Amniotic stem cell (primary cell): ENCODE measurements at places on chromosomes 13 and 19.

DNA sequence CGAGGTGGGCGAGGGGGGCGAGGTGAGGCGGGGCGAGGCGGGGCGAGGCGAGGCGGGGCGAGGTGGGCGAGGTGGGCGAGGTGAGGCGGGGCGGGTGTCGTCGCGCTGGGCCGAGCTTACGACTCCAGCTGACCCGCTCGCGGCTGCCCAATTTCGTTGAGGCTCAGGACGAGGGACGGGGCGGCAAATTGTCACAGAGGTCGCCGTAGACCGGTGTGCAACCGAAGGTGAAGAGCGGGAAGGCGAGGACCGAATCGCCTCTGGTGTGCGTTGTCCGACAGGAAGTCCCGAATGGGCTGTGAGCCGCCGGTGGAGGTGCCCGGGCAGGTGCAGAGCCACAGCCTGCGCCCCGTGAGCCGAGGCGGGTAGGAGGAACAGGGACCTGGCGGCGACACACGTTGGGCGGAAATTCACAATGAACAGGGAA lies at the start of gene LACC1:
LACC1 (plus strand) TSS at position 150 of the 427 bp plus-strand sequence. CDS start 1,082 bp downstream, outside the sequence.
- DNase-seq = no peak

DNA sequence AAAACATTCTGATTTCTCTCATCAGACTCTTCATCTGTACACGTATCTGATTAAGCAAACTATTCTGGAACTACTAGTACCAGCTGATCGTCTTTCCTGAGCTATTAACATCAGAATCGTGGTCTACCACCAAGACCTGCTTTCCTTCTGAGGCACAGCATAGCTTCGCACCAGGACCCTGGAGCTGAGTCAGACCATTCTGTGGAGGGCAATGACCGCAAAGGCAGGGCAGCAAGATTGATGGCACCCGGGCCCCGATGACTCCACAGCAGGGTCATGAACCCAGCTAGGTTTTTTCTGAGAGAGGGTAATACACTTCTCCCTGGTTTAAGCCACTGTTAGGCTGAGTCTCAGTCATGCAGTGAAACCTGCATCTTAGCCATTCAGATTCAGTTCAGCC lies 158.7 kb upstream of the GPR12 start:
- DNase-seq = no peak

DNA sequence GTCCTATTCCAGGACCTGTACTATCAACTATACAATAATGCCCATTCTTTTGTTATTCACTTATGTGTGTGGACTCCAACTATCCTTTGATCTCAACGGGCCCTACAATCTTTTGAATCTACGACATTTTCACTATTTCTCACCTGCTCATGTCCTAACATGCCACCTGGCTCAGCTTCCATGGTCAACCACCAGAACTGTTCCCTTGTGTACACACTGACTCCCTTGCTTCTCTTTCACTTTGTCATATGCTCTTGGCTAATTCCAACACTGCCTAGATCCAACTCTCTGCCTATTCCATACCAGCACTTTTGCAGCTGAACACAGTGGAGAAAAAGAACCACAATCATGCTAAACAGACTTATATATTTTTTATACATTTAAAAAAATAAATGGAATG lies 53.1 kb downstream of the MICU2 start:
- DNase-seq = no peak

- DNase-seq = no peak
Measured at GRCh38 chr19:51219307-51219706, 5.6 kb upstream of the CD33 start.

- DNase-seq = no peak
Measured at GRCh38 chr19:17725422-17726078, 6.3 kb downstream of the MAP1S start.

GRCh38 chr13:86870444-86870843 lies 800.7 kb upstream of the SLITRK5 start:
- no peak for DNase-seq

DNA sequence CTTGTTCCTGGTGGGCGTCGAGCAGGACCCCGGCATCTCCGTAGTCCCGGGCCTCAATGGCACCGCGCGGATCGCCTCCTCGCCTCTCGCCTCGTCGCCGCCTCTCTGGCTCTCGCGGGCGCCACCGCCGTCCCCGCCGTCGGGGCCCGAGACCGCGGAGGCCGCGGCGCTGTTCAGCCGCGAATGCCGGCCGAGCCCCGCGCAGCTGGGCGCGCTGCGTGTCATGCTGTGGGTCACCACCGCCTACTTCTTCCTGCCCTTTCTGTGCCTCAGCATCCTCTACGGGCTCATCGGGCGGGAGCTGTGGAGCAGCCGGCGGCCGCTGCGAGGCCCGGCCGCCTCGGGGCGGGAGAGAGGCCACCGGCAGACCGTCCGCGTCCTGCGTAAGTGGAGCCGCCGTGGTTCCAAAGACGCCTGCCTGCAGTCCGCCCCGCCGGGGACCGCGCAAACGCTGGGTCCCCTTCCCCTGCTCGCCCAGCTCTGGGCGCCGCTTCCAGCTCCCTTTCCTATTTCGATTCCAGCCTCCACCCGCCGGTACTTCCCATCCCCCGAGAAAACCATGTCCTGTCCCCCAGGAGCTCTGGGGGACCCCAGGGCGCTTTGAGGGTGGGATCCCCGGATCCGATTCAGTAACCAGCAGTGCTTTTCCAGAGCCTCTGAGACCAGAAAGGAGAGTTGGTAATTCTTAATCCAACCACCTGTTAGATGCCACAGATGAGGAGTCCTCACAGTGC lies 885 bp downstream of the MLNR start:
- DNase-seq = no peak

GRCh38 chr13:113361406-113361805 lies 2.5 kb downstream of the GRTP1 start:
- DNase-seq = no peak

GRCh38 chr13:23969647-23970046 lies 72.3 kb upstream of the C1QTNF9B start:
- DNase-seq = no peak

GRCh38 chr19:38970664-38971532 lies 4.6 kb downstream of the FBXO17 start:
- DNase-seq = no peak

- DNase-seq = no peak
Measured at GRCh38 chr13:38641164-38641948, 45.5 kb upstream of the FREM2 start.

DNA sequence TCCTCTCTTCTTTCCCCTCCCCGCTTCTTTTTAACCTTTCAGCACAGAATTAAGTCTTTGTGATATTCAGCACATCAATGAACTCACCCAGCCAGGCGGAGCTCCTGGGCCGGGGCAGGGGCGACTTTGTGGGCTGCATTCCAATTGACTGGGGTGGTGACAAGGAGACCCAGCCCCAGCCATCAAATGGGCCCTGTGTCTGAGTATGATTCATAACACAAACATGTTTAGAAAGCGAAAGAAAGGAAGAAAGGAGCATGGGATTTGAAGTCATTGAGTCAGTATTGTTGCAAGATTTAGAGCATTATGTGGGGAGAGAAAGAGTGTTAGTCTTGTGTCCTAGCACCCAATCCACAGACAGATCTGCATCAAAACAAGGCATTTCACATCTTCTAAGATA lies 185.3 kb downstream of the LHFPL6 start:
- no peak for DNase-seq

- DNase-seq = no peak
Measured at GRCh38 chr13:43516401-43516833, 270.4 kb downstream of the ENOX1 start.

GRCh38 chr13:31067416-31068118 lies 94.1 kb downstream of the HSPH1 start:
- no peak for DNase-seq

- no peak for DNase-seq
Measured at GRCh38 chr13:57470491-57470890, 161.1 kb upstream of the PCDH17 start.

GRCh38 chr19:38932425-38933179 lies 1.9 kb downstream of the MRPS12 start:
- DNase-seq = no peak

GRCh38 chr19:10523135-10523636 lies 5.9 kb upstream of the S1PR5 start:
- DNase-seq = no peak

GRCh38 chr13:112587764-112588489 lies at the start of gene TUBGCP3:
TSS of gene TUBGCP3 (minus strand) at chr13:112588153. CDS start at chr13:112587980, 173 bp downstream.
- peak; percentile 75 for DNase-seq

DNA sequence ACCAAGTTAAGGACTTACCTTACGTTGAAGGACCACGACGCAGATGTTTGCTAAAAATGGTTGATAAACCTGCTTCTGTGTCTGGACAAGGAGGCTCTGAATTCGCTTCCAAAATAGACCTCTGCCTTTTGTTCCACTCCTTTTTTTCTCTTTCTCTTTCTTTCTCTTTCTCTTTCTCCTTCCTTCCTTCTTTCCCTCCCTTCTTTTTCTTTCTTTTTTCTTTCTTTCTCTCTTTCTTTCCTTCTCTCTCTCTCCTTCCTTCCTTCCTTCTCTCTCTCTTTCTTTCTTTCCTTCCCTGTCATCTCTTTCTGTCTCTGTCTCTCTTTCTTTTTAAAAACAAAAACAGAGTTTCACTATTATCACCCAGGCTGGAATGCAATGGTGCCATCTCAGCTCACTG lies 290.7 kb downstream of the MYO16 start:
- DNase-seq = no peak

- no peak for DNase-seq
Measured at GRCh38 chr13:24631922-24632321, 48.3 kb upstream of the ATP12A start.

- DNase-seq = no peak
Measured at GRCh38 chr13:73251626-73252265, 192.9 kb downstream of the KLF5 start.

DNA sequence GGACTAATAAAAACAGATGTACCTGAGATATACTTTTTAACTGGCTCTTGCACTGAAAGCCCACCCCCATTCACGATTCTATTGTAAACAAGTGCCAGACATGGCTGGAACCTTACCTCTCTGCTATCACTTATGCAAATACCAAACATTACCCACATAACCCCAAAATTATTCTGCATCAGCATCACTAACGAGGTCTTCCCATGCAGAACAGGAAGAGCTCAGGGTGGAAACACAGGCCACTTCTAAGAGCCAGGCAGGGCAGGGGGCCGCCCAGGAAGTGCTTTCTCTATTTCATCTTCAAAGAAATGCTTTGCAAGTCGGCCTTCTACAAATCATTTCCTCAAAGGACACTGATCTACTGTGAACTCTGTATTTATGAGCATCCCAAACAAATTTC lies 7.3 kb downstream of the IRS2 start:
- no peak for DNase-seq

GRCh38 chr19:9916719-9917118 lies 19.6 kb downstream of the OLFM2 start:
- DNase-seq = no peak

- no peak for DNase-seq
Measured at GRCh38 chr13:60584976-60585375, 188.0 kb downstream of the TDRD3 start.

- DNase-seq = no peak
Measured at GRCh38 chr13:110921209-110921608, 6.3 kb upstream of the ANKRD10 start.

DNA sequence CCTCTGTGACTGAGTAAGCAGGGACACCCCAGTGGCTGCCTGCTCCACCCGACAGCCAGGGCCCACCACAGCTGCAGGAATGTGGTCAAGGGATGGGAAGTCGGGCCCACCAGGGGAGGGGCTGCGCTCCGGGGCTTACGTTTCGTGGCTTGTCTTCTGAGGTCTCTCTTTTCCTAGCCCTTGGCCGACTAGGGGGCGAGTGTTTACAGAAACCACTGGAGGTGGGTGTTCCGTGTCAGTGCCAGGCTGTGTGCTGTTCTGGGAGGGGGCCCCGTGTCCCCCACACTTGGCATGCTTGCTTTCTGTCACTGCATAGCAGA lies 4.5 kb downstream of the ADAT3 start:
- DNase-seq = no peak

DNA sequence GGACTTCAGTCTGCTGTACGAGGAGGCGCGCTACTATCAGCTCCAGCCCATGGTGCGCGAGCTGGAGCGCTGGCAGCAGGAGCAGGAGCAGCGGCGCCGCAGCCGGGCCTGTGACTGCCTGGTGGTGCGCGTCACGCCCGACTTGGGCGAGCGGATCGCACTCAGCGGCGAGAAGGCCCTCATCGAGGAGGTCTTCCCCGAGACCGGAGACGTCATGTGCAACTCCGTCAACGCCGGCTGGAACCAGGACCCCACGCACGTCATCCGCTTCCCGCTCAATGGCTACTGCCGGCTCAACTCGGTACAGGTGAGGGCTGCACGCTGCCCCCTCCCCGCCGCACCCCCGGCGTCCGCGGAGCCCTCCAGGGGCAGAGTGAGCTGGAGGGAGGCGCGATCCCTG lies 14.6 kb downstream of the KCTD15 start:
- DNase-seq = no peak

- no peak for DNase-seq
Measured at GRCh38 chr19:11096210-11096841, 7.1 kb downstream of the LDLR start.

DNA sequence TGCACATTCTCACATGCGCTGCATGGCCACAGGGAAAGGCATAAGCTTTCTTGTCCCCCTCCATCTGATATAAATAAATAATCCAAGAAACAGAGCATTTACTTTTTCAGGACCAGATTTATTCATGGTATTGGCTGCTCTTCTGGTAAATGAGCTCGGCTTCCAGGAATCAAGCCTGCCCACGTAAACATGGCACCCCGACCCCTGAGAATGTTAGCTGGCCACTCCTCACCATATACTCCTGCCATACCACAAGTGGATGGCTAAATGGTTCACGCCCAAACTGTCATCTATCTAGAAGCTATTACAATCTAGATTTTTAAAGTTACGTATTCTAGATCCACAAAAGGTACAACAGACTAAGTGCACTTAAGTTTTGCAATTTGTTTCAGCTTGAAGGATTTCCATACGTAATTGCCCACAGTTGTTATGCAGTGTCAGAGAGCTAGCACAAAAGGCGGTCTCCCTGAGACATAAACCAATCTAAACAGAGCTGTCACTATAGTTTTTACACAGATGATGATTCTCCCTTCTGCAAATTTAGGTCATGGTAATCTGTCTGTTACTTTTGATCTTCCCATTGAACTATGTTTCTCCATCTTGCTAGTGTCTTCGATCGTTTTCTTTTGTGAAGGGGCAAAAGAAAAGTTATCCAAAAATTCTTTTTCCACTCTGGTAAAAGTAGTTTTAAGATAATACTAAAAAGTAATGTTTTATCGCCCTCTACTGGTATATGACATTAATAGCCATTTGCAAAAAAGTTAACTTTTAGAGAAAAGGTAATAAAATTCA lies 16.2 kb upstream of the FOXO1 start:
- DNase-seq = peak; percentile 66

GRCh38 chr19:20247016-20247683 lies 80.1 kb downstream of the ZNF486 start:
- DNase-seq = no peak

DNA sequence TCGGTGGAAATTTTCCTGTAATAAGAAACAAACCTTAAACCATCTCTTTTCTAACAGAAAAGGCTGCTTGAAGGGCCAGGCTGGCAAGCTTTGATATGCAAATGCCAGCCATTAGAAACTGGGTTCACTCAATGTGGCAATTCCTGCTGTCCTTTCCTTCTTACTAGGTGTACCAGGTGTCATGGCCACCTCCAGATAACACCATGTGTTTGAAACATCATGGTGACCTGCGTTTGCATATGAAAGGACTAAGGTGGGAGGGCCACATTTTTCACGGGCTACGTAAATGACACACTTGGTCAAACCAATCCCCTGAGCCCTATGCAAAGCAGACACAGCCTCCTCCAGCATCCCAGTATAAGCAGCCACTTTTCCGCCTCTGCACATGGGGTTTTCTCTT lies 789.1 kb upstream of the SLITRK5 start:
- no peak for DNase-seq
